ENCODE measurements at places on chromosomes 6 and 20.
A peak's percentile ranks its signal among the peaks of the same experiment; 100 is the strongest.

GRCh38 chr6:37048851-37049757 lies 43.6 kb downstream of the FGD2 start:
- no peak for DNase-seq

GRCh38 chr6:112037783-112038216 lies 16.1 kb upstream of the CCN6 start:
- DNase-seq: no peak

DNA sequence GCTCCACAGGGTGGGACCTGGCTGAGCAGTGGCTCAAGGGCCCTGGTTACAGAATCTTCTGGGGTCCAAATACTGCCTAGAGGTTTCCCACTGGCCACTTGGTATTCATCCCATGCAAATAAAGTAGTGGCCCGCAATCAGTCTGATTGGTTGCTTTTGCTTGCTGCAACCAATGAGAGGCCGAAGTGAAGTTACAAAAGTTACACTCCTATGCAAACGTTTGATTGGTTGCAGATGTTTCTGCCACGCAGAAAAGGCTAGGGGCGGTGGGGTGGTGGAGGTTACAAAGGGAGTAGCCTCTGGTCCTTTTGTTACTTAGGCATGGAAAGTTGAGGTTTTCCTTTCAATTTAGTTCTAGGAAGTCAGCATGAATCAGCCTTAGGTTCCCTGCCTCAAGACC lies 3.6 kb upstream of the NHLRC1 start:
- DNase-seq: no peak

GRCh38 chr20:56537997-56538396 lies 5.0 kb downstream of the FAM209B start:
- DNase-seq: no peak

DNA sequence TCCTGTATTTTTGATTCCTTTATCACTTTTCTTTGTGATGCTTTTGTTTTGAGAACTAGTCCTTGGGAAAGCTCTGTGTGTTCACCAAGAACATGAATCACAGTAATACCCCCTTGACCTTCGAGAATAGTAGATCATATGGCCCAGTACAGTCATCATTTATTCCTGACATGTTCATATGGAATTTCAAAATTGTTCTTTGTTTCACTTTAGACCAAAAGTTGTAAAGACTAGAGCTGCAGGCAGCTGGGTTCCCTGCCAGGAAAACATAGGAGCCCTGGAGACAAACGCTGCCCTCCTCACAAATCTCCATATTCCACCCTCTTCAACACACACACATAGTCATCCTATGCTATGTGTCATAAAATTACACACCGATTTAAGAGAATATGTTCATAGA lies 621.2 kb upstream of the EYS start:
- DNase-seq: no peak

GRCh38 chr20:38498909-38499308 lies 26.3 kb downstream of the RALGAPB start:
- no peak for DNase-seq

GRCh38 chr6:170471491-170471890 lies 81.6 kb downstream of the PSMB1 start:
- DNase-seq: no peak

DNA sequence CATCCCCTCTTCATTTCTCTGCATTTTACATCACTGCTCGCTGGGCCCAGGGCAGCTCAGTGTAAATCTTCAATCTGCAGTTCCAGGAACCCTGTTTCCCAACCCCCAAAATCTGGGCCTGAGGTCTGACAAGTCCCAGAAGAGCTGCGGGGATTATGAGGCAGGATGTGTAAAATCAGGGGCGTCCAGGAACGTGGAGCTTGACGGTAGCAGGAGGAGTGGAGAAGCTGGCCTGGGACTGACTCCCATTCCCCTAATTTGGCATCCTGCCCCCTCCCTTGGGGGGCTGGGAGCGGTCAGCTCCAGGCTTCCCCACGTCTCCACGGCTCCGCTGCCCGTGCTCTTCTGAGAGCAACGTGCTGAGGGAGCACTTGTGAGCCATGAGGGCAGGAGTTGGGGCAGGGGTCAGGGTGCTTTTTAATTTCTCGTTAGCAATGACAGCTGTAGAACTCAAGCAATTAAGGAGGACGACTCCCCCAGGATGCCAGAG lies 23.4 kb upstream of the VEGFA start:
- no peak for DNase-seq

- DNase-seq: no peak
Measured at GRCh38 chr20:48909910-48910309, 11.6 kb upstream of the ARFGEF2 start.

DNA sequence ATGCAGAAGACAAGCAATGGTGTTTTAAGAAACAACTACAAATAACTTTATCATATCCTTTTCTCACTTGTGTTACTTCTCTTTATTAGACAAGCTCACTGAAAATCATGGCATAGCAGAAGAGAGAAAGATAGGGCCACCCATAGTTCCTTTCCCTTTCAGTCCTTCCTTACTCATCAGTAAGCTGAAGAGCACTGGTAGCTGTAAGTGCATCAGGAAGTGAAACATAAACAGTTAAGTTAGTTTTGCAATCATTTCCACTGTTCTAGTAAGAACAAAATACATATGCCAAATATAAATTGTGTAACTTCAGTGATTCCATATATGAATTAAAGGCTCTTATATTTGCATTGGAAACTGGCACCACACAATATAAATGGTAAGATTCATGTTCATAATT lies 220.1 kb downstream of the HACE1 start:
- DNase-seq: no peak

DNA sequence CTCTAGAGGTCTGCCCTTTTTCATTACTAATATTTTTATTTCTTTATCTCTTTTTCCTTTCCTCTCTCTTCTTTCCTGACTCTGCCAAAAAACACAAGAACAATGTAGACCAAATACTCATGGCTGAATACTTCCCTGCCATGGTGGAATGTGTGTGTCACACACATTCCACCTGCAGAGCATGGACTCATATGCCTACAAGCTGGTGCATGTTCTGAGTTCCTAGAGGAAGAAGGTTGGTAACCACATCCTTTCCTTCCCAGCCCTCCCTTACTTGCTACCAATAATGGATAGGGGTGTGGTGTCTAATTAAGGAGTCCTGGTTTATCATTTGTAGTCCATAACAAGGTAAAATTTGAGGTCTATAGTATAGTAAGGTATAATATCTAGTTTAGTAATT lies 15.2 kb upstream of the CST9L start:
- no peak for DNase-seq

- no peak for DNase-seq
Measured at GRCh38 chr6:110360676-110361075, 2.5 kb upstream of the METTL24 start.

- no peak for DNase-seq
Measured at GRCh38 chr6:107712665-107713551, 111.2 kb downstream of the SCML4 start.

DNA sequence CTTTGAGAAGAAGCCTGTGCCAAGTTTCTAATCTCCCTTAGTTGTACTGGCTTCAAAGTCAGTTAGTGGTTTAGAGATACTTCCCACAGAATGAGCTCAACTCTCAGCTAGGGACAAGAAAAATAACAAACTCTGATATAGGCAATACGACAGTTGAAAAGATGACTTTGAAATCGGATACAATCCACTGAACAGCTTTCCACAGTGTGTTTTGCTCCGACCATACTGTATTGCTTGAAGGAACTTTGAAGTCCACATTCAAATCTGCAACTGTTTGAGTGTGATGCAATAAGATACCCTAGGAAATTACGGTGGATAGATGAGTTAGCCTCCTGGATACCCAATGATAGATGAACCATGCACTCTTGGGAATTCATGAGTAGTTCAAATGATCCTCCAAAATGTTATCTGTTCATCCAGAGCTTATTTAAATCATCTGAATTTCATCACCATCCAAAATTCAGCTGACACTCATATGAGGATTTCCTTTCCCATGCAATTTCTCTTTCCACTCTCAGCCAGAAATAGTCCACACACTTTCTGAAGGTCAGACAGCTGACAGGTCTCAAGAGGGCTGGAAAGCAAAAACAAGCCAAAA lies 443.8 kb downstream of the HAO1 start:
- no peak for DNase-seq

DNA sequence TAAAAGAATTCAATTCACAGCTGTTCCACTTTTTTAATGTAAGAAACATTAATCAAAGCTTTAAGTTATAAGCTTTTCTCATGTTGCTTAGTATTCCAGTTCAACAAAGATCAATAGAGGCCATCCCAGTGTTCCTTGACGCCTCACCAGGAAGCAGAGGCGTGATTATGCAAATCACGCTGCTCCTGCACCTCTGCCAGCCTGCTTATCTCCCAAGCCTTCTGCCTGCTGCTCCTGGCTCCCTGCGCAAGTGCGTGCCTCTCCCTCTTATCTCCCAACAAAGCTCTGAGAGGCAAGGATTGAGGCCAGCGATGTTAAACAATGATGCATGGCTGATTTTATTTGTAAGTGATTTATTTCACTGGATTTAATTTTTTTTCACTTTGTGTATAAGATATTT lies 42.8 kb downstream of the INSM1 start:
- DNase-seq: peak; percentile 59

- no peak for DNase-seq
Measured at GRCh38 chr6:123014835-123015234, 18.8 kb downstream of the CLVS2 start.

GRCh38 chr20:62219992-62220665 lies at the start of gene HRH3:
HRH3 (minus strand) TSS chr20:62220278; CDS start chr20:62219970, 308 bp downstream.
- no peak for DNase-seq

DNA sequence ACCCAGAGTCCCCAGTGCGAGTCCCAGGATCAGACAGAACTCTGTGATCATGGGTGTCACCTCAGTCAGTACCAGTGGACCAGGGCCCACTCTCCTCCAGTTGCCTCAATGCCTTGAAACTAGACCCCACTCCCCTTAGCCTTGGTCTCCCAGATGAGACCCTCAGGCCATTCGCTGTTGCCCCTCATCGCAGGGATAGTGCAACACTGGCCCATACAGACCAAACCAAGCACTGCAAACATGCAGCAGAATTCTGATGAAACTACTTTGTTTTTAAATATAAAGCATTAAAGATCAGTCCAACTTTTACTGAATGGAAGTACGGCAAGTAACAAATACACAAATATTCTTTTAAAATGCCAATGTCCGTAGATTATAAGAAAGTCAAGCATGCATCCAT lies 101.2 kb upstream of the NT5E start:
- DNase-seq: no peak

GRCh38 chr20:15637950-15638754 lies 935.1 kb downstream of the KIF16B start:
- DNase-seq: peak; percentile 70

DNA sequence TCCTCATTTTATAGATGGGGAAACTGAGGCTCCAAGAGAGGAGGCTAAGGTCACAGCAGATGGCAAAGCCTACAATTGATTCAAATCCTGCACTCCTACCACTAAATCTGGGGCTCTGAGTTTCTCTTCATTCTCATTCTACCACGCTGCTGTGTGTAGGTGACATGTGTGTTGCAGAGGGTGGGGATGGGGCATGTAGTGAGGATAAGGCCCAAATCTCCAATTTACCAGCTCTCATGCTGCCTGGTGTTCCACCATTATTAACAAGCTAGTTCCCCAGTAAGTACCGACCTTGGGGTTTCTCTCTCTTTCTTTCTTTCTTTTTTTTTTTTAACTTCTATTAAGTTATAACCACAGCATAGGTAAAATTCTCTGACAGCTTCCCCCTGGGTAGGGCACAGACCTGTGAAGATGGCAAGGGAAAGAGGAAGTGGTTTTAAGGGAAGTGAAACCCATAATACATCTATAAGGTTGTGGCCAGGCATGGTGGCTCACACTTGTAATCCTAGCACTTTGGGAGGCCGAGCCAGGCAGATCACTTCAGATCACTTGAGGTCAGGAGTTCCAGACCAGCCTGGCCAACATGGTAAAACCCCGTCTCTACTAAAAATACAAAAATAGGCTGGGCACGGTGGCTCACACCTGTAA lies 13.0 kb upstream of the MATN4 start:
- DNase-seq: no peak

DNA sequence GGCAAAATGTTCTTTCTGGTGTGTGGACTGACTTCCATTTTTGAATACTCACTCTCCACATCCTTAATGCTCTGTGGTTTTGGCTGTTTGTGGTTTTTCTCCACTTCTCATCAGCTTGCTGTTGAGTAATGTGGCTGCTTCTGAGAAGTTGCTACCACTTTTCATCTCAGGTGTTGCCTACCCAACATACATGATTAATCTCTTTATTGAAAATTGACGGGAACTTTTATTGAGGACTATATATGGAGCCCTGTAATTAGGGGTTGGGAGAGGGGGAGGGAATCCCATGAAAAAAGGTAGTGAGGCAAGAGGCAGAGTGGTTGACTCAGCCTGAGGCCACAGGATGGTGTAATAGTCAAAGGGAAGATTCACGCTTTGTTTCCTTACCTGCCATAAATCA lies 17.6 kb downstream of the IL22RA2 start:
- no peak for DNase-seq

- DNase-seq: no peak
Measured at GRCh38 chr20:61027218-61027617, 224.8 kb upstream of the CDH4 start.

DNA sequence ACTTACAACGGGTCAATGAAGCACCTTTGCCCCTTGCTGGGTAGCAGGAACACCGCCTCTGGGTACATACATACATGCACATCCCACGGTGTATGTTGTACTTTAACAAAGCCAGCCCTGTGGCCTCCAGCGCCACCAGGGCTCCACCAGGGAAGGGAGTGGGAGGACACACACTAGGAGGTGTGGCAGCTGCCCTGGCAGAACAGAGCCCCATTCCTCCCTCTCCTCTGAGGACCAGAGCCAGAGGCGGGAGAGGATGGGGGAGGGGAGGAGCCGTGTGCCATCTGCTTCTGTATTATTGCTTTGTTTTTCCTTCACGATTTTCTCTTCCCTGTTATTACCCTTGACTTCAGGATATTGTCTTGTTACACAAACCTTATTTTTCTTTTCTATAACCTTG lies 105.8 kb upstream of the TRAF3IP2 start:
- DNase-seq: peak; percentile 86
